ENCODE measurements at places on chromosomes 5 and 9.

DNA sequence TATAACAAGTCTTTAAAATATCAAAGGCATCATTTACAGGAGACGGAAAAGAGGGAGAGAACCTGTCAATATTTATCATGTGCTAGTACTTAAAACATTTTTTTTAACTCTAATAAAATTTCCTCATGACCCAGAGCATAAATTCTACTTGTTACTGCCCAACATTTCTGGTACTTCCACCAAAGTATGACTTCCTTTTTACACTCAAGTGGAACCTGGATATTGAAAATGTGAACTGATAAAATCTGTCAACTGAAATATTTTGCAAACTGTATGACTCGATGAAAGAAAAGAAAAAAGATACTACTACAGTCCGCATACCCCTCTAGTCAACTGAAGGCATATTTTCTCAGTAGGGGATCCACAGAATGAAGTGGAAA lies 37.1 kb downstream of the FAM13B start:
- DNase-seq, result no peak

DNA sequence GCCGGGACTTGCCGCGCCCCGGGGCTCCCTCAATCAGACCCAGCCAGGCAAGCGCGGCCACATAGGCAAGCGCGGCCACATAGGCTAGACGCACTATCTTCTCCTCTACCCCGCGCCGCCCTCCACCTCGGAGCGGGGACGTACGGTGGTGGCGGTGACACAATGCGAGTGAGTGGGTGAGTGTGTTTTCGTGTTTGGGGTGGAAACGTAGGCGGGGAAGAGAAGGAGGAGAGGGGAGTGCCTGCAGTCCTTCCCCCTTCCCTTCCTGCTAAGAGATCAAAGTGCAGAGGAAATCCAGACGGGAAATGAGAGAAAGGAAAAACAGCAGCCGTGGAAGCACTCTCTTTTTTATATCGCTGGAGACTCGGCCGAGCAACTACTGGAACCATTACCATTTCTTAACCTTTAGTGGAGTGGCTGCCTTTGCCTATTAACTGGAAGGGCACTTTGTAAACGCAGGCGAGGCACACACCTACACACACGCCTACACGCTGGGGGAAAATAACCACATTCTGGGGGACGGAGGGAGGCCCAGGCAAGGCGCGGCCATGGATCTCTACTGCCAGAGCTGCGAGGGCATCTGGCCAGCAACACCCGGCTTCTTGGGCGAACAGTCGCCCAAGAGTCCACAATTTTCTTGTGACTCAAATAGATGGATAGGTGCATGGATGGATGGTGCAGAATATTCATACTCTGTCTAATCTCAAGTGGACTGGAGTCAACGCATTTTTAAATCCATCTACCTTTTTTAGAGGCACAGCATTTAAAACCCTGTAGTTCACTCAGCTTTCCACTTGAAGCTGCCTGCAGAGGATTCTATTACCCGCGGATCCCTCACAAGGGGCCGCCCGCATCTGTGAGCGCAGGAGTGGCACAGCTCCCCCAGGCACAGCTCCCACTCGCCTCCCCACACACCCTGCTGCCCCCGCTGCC lies 2.1 kb downstream of the EDIL3 start:
- peak; percentile 36 for DNase-seq

GRCh38 chr5:178467568-178468195 lies 122.5 kb downstream of the COL23A1 start:
- DNase-seq, result no peak

DNA sequence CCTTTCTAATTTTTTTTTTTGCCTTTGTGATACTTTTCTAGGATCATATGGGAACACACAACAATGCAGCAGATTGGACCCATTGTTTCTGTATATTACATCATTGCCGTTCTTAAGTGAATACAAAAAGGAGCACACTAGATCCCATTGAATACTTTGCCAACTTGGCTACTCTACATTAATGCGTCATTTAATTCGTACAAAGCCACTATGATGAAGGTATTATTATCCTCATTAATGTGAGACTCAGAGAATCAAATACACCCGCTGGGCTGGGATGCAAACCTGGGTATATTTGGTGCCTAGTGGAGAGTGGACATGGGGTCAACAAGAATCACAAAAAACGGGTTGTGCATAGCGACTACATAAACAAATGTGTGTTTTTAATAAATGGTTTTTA lies 31.9 kb downstream of the OR2K2 start:
- no peak for DNase-seq

DNA sequence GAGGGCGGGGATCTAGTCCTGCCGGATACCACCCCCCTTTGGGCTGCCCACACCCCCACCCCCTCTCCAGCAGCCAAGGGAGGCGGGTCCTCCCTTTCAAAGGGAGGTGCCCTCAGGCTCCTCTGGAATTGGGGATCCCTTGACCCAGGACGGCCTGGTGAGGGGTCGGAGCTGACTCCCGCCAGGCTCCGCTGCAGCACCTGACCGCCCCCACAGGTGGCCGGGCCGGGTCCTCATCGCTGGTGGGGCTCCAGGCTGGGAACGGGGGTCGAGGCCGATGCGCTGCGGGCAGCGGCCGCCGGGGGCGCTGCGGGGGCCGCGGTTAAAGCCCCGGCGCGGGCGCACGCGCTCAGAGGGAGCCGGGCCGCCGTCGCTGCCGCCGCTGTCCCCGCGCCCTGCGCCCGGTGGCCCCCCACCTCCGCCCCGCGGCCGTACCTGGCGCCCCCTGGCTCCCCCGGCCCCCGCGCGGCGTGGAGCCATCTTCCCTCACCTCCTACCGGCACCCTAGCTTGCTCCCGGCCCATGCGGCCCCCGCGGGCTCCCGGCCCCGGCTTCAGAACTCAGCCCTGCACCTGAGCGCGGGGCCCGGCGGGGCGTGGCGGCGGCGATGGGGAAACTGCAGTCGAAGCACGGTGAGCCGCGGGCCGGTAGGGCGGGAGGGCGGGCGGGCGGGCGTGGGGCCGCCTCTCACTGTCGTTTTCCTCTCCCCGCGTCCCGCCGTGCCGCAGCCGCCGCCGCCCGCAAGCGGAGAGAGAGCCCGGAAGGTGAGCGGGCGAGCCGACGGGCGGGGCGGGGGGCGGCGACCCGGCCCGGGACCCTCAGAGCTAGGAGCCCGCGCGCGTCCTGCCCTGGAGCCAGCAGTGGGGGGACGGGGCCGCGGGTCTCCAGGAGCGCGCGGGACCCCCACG lies at the start of gene NKD2:
Gene NKD2, plus strand, starts transcription at position 352 of the 908 bp plus-strand sequence. Its CDS starts 256 bp downstream, at position 608.
- no peak for DNase-seq
